ENCODE measurements at places on chromosomes 6 and 20.

DNA sequence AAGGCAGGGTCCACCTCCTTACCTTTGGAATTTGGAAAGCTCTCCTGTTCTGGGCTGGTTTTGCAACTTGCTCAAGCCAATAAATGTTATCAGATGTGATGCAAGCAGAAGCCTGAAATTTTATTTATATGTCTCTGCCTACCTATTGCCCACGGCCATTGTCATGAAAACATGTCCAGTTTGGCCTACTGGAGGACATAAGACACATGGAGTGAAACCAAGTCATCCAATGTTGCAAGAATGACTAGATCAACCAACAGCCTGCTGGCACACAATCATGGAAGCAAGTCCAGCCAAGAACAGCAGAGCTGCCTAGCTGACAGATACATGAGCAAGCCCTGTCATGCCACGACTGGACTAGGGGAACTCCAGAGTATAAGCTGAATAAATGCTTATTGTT lies 56.7 kb upstream of the IRAK1BP1 start:
- no peak for DNase-seq

DNA sequence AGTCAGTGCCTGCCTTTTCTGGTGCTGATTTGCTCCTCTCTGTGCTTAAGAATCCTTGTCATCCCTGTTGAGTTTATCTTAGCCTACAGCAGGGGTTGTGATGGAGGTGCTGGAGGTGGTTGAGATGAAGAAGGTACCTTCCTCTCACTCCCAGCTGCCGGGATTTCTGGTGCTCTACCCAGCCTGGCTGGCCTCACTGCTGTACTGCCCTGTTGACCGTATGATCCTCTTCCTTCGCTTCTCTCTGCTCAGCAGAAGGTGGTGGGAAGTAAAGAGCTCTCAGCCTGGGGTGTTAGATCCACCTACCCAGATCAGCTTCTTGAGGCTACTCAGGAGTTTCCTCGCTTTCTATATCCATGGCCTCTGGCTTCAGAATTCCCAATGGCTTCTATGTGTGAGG lies 101.0 kb upstream of the NXT1 start:
- no peak for DNase-seq

DNA sequence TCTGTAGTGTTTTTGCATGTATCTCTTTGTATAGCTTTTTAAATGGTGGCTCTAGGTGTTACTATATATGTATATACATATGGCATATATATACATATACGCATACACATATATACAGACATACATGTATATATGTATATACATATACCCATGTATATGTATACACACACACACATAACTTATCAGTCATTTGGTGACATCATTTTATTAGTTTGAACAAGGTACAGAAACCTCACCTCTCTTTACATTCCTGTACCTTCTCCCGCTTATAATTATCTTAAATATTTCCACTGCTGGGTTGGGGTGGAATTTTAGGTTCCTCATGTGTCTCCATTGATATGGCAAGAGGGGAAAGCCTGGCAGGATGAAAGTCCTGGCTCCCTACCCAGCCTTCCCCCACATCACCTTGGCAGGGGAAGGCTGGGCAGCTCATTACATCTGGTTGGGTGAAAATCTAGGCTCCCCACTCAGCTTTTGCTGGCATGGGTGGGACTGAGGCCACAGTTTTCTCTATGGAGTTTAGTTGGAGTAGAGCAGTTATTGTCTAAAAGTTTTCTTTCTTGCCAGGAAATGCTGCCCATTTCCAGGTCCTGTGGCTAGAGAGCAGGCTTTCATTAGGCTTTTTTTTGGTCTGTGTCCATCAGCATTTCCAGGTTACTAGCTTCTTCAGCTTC lies 7.6 kb downstream of the GLO1 start:
- no peak for DNase-seq

- DNase-seq, result peak; percentile 8
Measured at GRCh38 chr6:166156942-166157341, 10.7 kb downstream of the TBXT start.

All from suppressor macrophage treated with lipopolysaccharide for 1 hour (primary cell).